ENCODE measurements at places on chromosomes 11 and 22.

DNA sequence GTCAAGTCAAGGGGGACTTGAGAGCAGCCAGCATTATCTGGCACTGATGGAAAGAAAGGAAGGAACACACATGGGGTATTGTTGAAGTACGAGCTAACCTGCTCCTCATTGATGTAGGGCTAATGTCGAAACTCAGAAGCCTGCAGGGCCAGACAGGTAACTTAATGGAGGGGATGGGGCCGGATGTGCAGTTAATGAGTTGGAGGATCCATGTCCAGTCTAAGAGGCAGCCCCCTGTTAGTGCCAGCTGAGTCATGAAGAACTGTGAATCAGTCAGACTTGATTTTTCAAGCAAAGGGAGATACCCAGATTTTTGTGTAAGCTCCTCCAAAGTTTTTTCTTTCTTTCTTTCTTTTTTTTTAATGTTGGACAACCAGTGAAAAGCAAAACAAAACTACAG is 65.6 kb downstream of the CECR2 start:
- DNase-seq, result no peak

- no peak for DNase-seq
Observed at GRCh38 chr22:46393873-46394272, 58.4 kb downstream of the TRMU start.

- no peak for DNase-seq
Observed at GRCh38 chr11:122706291-122707088, 51.0 kb downstream of the UBASH3B start.

DNA sequence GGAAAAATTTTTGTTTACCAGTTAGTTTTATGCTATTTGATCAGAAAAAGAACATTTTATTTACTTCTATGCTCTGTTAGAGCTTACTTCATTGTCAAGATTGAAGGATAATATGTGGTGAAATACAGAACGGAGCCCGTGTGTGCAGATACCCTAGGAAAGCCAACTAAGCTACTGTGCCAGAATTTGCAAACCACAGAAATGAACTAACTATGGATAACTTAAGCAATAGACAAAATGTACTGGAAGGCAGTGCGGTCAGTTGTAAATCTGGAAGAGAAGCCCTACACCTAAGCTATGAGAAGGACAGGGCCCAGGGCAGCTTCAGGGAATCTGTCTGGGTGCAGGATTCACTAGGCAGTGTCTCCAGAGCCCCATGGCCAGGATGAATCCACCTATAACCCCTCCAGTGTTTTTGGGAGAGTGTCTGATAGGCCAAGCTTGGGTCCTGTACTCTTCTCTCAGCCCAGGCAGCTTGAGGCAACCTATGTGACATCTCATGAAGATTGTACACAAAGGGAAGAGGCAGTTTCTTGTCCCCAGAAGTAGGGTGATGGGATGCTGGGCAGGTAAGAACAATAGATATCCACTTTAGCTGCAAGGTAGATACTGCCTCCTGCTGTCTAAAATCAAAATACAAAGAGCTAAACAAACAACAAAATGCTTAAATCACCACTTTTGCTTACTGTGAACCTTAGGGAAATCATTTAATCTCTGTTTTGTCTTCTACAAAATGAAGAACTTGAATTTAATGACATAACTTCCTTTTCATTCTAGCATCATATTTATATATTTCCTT is 12.1 kb downstream of the MMP7 start:
- DNase-seq, result no peak

DNA sequence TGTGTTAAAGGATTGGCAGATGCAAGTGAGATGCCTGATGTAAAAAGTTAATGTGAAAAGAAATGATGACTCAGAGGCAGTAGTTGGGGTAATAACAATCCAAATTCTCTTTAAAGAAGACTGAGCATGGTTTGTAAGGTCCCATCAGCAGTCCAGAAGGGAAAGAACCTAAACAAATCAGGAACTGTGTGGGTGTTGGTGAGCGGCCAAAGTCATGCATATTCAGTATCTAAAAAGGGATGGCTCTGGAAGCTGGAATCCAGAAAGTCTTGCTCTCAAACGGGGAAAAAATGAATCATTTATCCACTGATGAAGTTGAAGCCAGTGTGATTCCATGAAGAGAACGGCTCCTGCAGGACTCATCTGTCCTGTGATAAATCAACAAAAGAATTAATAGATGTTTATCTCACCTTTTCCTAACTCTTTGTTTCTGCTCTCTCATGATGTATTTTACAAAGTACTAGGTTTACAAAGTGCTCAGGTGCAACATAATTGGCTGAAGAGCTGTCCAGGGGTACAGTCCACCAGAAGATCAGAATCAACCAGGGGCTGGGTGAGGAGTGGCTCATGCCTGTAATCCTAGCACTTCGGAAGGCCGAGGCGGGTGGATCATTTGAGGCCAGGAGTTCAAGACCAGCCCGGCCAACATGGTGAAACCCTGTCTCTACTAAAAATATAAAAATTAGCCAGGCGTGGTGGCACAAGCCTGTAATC is 20.5 kb upstream of the SORL1-AS1 start:
- DNase-seq, result no peak
